ENCODE measurements at places on chromosomes 5 and 9.

- no peak for DNase-seq
Observed at GRCh38 chr5:157606046-157606445, 30.5 kb upstream of the ADAM19 start.

- DNase-seq, result no peak
Observed at GRCh38 chr5:119578937-119579336, 50.4 kb upstream of the FAM170A start.

- no peak for DNase-seq
Observed at GRCh38 chr5:117160391-117160790, 585.8 kb upstream of the SEMA6A start.

DNA sequence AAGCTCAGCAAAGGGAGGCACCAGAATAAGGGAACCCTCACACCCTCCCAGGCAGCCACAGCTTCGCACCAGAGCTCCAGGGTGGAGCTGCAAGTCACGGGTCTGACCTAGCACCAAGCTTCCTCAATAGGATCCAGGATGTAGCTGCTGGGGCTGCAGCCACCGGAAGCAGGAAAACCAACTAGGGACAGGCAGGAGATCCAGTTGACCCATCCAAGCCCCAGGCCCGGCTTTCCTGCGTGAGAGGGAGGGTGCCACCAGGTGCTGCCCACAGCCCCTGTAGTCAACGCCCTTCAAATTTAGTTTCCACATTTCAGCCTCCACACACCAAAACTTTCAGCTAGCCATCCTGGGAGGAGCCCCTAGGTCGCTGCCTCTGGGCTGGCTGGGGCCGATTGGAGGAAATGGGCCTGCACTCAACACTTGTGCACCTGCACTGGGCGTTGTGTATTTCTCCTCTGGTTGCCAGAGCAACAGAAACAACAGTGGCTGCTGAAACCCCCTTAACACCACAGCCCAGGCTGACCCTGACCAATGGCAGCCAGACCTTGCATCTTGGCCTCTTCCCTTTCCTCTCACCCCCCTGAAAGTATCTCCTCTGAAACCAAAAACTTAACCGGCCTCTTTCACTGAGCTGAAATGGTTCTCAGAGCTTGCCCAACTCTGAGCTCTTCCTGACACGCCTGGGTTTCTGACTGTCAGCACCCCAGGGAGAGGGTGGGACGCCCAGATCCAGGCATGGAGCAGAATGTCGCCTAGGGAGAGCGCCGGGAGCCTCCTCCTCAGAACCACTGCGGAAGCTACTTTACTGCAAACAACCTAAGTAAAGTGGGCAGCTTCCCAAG lies 226.5 kb upstream of the MAP3K1 start:
- DNase-seq, result no peak

GRCh38 chr9:36207016-36207415 lies 16.3 kb downstream of the CLTA start:
- no peak for DNase-seq

GRCh38 chr9:1939466-1939865 lies 75.7 kb upstream of the SMARCA2 start:
- DNase-seq, result no peak

DNA sequence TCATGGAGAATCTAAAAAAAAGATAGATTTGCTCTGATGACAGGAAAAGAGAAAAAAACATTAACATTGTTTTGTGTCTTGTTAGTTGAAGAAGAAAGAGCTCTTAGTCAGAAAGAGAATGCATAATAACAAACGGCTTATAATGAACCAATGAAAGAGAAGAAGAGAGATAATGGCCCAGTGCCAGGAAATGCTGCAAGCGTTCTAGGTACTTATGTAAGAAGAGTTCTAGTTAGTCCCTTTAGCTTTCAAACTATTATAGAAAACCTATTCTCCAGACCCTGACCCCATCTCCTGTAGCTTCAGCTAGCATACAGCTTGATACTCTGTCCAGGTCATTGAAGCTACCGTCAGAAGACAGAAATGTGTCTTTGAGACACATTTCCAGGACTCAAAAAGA lies 70.2 kb downstream of the FBXL17 start:
- DNase-seq, result no peak

Measured in NCI-H2227 treated with DMSO at 0.1 percent for 48 hours (cell line).